ENCODE measurements at places on chromosomes 13 and 19. TPM values are rescaled to one million over a fixed set of nuclear protein-coding genes. Genes with fewer than 3 reads are reported as not detected.

The ZNF99 gene
- total RNA-seq, result not detected

The MYO1F gene
- total RNA-seq, result 0.35 TPM

The CAPN12 gene
- total RNA-seq, result 6.1 TPM

The ZNF534 gene
- total RNA-seq, result not detected

- DNase-seq, result no peak
Observed at GRCh38 chr19:18814063-18814462, 17.7 kb upstream of the UPF1 start.

- DNase-seq, result no peak
Observed at GRCh38 chr13:106445996-106446395, 89.5 kb downstream of the EFNB2 start.

The PSG1 gene
- not detected for total RNA-seq

DNA sequence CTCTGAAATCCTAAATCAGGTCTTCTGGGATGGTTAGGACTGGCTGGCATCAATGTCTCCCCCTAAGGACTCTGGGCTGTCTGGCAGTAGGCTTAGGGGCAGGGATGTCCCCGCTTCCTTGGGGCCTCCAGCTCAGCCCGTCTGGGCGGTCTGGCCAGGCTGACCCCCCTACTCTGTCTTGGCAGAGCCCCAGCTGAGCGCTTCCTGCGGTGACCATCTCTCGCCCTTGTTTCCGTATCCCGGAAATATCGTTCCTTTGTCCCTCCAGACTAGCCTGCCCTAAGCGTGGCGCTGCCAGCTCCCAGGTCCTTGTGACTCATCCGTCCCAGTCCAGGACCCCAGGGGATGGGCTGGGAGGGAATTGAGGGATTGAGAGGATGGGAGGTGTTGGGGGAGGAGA lies 11.3 kb downstream of the GTPBP3 start:
- DNase-seq, result no peak

GRCh38 chr13:53136554-53137215 lies 108.1 kb downstream of the OLFM4 start:
- DNase-seq, result no peak

- no peak for DNase-seq
Observed at GRCh38 chr19:4538601-4538954, 1.3 kb downstream of the LRG1 start.

- no peak for DNase-seq
Observed at GRCh38 chr13:22169473-22169872, 498.6 kb downstream of the FGF9 start.

The ARRDC2 gene
- 2.9 TPM for total RNA-seq

The RFXAP gene
- total RNA-seq, result 14.1 TPM

The IQCN gene
- 14.8 TPM for total RNA-seq

DNA sequence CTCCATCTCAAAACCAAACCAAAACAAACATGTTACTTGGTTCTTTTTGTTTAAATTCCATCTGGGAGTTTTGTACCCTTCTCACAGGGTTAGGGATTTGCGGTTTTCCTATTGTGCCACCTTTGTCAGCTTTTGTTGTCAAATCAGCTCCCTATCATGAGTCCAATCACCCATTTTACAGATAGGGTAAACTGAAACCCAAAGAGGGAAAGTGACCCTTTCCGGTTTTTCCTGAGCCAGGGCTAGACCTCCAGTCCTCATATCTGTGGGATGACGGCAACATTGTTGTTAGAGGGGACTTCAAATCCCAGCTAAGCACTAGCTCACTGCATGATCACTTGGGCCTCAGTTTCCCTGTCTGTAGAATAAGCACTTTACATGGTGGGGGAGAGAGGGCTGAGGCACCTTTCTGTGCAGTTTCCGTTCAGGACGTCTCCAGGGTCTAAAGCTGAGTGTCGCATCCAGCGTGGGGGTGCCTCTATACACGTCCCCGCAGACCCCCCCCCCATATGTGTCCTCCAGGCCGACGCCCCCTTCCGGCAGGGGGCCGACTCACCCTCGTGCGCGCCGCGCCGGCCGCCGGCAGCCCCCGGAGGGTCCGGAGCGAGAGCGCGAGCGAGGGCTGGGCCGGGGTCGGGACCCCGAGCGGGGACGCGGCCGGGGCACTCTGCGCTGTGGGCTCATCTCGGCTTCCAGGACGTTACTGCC lies 3.9 kb downstream of the CCDC194 start:
- DNase-seq, result no peak

DNA sequence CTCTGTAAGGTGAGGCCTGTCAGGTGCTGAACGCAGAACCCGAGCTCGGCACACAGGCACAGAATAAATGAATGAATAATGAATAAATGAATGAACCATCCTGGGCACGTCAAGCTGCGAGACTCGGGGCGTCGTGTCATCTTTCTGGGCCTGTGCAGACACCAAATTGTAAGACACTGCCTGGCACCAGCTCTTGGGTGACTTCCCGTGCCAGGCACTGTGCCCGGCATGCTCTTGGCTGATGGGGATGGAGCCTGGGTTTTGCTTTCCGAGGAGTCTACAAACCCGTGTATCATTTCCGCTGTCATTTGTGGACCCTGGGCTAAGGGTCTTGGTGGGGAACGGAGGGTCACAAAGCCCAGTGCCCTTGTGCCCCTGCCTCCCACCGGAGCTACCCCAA lies 43.9 kb downstream of the CELF5 start:
- no peak for DNase-seq

The RFXANK gene
- 92.0 TPM for total RNA-seq

The RFPL4AL1 gene
- total RNA-seq, result not detected

GRCh38 chr13:59458908-59459579 lies 704.7 kb downstream of the DIAPH3 start:
- no peak for DNase-seq

The ATCAY gene
- not detected for total RNA-seq

GRCh38 chr13:98706446-98707110 lies 45.9 kb downstream of the SLC15A1 start:
- no peak for DNase-seq

- DNase-seq, result no peak
Observed at GRCh38 chr19:54011507-54012211, 20.2 kb downstream of the CACNG6 start.

GRCh38 chr13:48476215-48476614 lies 56.7 kb downstream of the RCBTB2 start:
- no peak for DNase-seq

The C19orf44 gene
- total RNA-seq, result 6.0 TPM

DNA sequence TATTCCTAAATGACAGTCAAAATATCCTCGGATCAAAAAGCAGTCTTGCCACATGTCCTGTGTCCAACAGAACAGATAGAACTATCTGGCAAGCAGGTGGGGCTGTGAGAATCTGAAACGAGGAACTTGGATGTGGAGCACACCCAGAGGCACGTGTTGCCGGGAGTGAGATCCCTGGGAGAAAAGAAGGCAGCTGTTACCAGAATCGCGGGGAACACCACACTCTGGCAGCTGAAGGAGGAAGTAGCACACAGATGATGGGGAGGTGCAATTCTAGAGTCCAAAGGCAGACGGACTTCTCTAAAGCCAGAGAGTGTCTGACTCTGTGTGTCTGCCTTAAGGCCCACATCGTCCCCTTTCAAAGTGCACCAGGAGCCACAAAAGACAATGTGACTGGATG lies 22.3 kb downstream of the SLC7A1 start:
- no peak for DNase-seq

DNA sequence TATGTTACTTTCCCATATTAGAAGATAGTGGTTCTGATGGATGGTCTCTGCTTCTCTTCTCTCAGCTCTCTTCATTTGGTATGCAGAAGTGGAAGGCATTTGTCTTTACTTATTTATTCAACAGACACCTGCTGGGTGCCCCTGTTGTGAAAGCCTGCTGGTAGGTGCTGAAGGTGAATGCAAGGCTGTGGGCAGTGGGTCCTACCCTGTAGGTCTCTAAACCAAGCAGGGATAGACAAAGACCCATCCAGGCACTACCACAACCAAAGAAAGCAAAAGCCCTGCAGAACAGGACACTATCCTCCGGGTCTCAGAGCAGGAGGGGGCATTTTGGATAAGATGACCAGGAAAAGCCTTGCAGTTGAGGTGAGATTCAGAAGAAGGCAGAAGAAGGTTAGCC lies 106.1 kb downstream of the STARD13 start:
- DNase-seq, result no peak

- no peak for DNase-seq
Observed at GRCh38 chr19:48918071-48918470, 15.4 kb upstream of the DHDH start.

- DNase-seq, result no peak
Observed at GRCh38 chr13:33202644-33203169, 82.8 kb downstream of the STARD13 start.

The LYL1 gene
- total RNA-seq, result 3.4 TPM

The PIK3R2 gene
- 90.4 TPM for total RNA-seq

DNA sequence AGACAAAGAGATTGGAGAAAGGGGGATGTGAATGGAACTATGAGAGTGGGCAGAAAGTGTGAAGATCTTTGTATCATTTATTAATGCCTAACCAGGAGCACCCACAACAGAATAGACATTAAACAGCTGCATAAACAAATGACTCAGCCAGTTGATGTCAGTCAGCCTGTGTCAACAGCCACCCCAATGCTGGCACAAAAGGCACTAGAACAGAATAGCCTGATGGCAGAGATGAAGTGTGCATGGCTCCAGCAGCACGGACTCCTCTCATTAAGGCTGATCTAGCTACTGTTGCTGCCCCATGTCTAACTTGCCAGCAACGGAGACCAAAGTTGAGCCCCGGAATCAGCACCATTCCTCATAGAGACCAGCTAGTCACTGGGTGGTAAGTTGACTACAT lies 7.8 kb downstream of the CPB2 start:
- no peak for DNase-seq

- DNase-seq, result no peak
Observed at GRCh38 chr13:47796816-47797215, 204.3 kb downstream of the SUCLA2 start.

The PLK5 gene
- 0.38 TPM for total RNA-seq

DNA sequence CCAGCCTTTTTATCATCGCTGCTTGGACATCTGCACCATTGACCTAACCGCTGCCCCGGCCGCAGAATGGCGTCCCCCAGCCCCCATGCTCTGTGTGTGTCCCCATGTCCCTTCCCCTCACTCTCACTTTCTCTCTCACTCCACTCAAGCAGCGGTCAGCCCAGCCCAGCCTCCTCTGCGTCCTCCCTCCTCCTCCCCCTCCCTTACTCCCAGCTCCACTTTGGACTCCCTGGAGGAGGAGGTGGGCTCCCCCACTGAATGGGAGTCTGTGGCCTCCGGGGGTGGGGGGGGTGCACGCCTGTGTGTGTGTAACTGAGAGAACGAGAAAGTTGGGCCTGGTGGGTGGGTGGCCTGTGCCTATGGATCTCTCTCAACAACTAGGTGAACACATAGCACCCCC lies 2.2 kb downstream of the MAP2K7 start:
- DNase-seq, result no peak

The URAD gene
- not detected for total RNA-seq

DNA sequence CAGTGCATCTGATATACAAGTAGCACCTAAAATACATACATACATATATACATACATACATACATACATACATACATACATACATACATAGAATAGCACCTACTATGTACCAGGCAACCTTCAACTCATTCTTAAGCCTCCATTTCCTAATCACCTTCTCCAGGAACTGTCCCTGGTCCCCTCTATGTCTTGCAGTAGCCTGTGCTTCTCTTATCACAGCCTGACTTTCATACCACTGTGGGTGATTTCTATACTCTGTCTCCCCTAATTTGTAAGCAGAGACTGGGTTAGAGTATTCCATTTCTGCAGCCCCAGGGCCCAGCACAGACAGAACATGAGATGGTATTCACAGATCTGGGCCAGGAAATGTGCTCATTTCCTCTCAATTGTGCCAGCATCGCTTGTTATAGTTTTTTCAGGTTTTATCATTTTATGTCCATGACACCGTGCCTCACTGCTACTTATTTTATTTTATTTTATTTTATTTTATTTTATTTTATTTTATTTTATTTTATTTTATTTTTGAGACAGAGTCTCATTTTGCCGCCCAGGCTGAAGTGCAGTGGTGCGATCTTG lies 14.2 kb upstream of the COLGALT1 start:
- no peak for DNase-seq

The ZNF729 gene
- total RNA-seq, result not detected

DNA sequence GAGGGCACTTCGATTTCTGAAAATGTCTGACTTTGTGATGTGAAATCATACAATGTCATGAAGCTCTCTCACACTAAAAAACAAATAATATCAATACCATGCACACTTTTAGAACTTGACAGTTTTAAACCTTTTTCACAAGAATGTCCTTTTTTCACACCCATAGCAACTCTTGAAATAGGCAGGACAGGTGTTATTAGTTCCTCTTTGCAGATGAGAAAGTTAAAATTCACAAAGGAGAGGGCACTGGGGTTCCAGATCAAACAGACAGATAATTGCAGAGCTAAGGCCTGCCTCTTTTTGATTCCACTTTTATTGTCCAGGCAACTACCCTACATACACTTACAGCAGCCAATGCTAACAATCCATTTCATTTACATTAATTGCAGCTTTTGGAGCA lies 142.8 kb downstream of the KLF12 start:
- DNase-seq, result no peak

The SIGLECL1 gene
- not detected for total RNA-seq

DNA sequence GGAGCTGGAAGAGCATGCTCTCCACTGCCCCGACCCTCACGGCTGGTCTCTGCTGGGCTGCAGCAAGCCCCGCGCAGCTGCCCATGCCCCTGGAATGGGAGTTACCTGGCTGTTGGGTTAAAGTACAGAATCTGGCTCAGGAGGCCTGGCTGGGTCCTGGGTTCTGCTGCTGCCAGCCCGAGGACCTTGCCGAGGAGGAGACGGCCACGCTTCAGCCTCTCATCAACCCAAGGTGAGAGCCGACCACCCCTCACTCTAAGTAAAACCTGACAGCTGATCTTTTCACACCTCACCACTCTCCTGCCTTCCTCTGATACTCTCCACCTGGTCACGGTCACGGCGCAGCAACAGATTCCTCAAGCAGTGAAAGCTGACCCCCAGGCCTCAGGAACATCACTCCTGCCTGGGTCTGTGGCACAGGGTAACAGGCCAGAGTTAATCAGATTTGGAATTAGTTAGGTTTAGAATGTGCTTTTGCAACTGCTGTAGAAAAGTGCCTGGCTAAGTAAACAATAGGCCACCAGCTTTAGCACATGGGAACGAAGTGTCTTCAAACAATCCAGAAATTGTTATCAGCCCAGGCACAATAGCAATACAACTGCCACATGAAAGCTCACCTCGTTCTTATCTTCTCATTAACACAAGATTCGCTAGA lies 20.5 kb downstream of the RAB20 start:
- no peak for DNase-seq

- no peak for DNase-seq
Observed at GRCh38 chr13:85140192-85140591, 659.0 kb downstream of the SLITRK6 start.

The NCAN gene
- 0.02 TPM for total RNA-seq

GRCh38 chr13:48656608-48657007 lies 2.9 kb downstream of the CYSLTR2 start:
- no peak for DNase-seq

The PVR gene
- 26.8 TPM for total RNA-seq

The PEG3 gene
- not detected for total RNA-seq

GRCh38 chr19:12924621-12925310 lies 5.7 kb upstream of the SYCE2 start:
- DNase-seq, result no peak

- no peak for DNase-seq
Observed at GRCh38 chr13:99991013-99991827, 9.6 kb downstream of the ZIC2 start.

The RAP2A gene
- 31.3 TPM for total RNA-seq

The CALM3 gene
- 233 TPM for total RNA-seq

Measured in mesothelial cell of epicardium (in vitro differentiated cells).